ENCODE measurements at places on chromosomes 13 and 19.

- no peak for DNase-seq
Measured at GRCh38 chr19:55133639-55134444, 15.2 kb downstream of the TNNT1 start.

DNA sequence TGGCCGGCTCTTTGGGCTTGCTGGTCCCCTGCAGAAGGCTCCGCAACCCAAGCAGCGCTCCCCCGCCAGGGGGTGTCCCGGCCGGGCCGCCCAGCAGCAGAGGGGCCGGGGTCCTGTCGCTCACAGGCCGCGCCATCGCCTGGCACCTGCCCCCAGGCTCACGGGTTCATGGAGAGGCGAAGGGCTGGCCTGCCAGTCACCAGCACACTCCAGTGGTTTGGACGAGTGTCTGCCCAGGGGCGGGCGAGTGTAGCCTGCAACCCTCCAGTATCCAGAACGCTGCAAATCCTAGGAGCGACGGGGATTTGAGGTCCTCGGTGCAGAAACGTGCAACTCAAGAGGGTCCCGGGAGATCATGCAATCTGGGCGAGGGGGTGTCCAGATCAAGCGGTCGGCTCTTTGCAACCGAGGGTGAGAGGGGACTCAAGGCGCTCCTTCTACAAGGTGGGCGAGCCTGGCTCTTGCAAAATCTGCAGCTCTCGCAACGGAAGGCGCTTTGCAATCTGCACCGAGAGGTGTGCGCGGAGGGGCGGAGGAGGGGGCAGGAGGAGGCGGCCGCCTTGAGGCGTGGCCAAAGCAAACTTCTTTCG is at the start of gene DBP:
TSS of gene DBP (minus strand) at position 521 of the 590 bp plus-strand sequence. CDS start at position 136, 385 bp downstream.
- no peak for DNase-seq

- DNase-seq, result no peak
Measured at GRCh38 chr19:45901912-45902650, at the start of gene MYPOP. Gene MYPOP (minus strand): TSS chr19:45902613. CDS start chr19:45901773, 840 bp downstream.

DNA sequence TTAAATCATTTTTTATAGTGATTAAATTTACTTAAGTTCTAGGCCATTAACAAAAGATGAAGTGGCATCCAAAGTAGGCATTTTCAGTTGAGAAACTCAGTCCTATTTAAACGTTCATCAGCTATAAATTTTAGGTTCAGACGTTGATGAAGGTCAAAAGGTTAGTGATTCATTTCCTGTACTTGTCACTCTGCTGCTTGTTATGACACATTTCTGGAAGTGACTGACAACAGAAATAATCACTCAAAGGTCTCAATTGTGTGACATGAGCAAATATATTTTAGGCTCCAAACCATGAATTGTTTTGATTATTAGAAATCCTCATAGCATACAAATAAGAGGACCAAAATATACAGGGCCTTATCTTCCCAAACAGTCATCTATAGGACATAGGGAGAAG is 10.3 kb upstream of the EDNRB start:
- no peak for DNase-seq

DNA sequence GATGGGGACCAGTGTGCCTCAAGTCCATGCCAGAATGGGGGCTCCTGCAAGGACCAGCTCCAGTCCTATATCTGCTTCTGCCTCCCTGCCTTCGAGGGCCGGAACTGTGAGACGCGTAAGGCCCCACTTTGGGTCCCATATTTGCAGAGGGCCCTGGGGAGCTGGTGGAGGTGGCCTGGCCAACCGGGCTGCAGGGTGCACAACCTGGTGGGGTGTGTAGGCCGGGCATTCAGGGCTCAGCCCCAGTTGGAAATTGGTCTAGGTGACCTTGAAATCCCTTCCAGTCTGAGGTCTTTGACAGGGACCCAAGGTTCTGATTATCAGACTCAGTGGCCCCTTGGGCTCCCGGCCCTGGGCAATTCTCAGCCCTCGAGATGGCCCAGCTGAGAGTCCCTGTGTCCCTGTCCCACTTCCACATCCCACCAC is 8.3 kb downstream of the F7 start:
- no peak for DNase-seq
